ENCODE measurements at places on chromosomes 6 and 20.

GRCh38 chr20:48892891-48893290 is 28.6 kb upstream of the ARFGEF2 start:
- no peak for DNase-seq

GRCh38 chr6:35343092-35343834 is 905 bp downstream of the PPARD start:
- DNase-seq, result no peak

GRCh38 chr6:74645108-74645849 is 560.6 kb downstream of the COL12A1 start:
- DNase-seq, result no peak

GRCh38 chr20:49259284-49259683 is 18.6 kb downstream of the ZNFX1 start:
- DNase-seq, result no peak

DNA sequence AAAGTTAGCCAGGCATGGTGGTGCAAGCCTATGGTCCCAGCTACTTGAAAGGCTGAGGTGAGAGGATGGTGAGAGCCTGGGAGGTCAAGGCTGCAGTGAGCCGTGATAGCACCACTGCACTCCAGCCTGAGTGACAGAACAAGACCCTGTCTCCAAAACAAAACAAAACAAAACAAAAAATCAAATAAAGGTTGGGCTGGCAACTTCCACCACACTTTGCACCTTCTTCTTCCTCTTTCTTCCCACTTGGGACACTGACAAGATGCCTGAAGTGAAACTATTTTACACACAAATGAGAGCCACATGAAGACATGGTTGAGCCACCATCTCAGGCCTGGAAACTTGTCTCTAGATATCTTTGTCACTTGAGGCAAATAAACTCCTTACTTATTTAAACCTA is 53.8 kb upstream of the CCDC28A start:
- DNase-seq, result no peak

DNA sequence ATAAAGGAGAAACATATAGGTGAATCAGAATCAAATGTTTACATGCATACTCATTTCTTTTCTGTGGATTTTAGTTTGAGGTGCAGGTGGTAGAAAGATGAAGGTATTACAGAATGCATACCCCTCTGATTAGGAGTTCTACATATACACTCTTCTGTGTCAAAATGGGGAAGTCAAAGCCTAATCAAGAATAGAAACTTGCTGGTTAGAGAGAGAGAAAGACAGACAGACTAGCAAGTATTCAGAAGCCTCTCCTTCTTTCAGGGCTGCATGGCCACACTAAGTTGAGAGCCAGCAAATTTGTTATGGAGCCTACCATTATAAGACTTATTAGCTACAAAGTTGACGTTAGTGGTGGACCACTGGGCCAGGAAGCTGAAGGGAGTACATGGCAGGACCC is 358.3 kb upstream of the EYS start:
- DNase-seq, result no peak

DNA sequence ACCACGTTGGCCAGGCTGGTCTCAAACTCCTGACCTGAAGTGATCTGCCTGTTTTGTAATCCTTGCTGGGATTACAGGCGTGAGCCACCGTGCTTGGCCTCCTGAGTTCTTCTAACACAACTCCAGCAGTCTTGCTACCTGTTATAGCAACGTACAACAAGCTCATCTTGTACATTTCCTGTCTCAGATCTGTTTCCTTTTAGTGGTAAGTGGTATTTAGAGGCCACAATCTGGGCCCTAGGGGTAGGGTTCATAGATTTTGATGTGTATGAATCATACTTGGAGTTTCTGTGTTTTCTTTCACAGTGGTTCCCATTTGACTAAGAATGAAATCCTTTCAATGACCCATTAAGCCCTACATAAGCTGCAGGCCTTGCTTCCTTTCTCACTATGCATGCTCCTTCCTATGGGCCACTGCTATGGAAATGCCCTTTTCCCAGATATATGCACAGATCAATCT is 27.1 kb upstream of the SYNCRIP start:
- peak; percentile 36 for DNase-seq

DNA sequence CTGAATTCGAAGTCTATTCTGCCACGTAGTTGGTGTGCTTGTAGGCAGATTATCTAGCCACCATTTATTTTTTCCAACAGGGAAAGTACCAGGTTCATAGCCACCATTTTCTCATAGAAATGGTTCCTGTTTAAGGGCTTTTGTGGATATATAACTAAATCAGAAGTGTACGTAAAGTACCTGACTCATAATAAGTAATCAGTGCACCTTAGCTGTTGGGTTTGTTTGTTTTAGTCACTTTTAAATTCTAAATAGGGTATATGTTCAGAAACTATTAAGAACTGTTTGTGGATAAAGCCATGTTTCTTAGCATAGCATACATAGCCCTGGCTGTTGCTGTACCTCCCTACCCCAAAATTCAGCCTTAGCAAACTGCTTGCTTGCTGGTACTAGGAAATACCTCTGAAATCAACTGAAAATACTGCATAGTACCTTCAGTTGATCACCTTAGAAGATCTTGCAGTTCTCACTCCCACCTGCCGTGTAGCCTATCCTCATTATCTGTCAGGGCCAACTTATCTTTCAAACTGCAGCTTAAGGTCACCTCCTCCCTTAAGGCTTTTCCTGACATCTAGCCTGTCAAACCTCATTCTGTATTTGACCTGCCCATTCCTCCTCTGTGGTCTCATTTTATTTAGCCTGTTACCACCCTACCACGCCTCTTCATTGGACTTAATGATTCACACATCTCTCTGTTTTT is 44.6 kb upstream of the COL10A1 start:
- DNase-seq, result no peak

GRCh38 chr6:24064832-24065231 is 61.2 kb upstream of the NRSN1 start:
- no peak for DNase-seq

- DNase-seq, result no peak
Observed at GRCh38 chr20:20695250-20695816, 17.1 kb downstream of the RALGAPA2 start.

- DNase-seq, result no peak
Observed at GRCh38 chr6:146876271-146877151, 277.7 kb downstream of the ADGB start.

DNA sequence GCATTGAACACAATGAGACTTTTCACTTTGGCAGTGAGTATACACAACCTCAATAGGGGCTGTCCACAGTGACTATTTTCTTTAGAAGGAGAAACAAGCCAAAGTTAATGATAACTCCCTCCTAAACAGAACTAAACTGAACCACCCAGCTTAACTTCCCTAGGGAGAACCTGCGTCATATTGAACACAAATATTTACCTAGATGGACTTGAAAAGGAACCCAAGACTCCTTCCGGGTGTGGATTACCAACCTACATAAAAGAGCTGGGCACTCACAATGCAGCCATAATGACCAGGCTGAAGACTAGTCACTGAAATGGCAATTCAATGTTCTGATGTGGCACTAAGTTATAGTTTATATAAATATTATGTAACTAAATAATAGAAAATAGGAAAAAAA is 160.6 kb downstream of the IBTK start:
- DNase-seq, result no peak

DNA sequence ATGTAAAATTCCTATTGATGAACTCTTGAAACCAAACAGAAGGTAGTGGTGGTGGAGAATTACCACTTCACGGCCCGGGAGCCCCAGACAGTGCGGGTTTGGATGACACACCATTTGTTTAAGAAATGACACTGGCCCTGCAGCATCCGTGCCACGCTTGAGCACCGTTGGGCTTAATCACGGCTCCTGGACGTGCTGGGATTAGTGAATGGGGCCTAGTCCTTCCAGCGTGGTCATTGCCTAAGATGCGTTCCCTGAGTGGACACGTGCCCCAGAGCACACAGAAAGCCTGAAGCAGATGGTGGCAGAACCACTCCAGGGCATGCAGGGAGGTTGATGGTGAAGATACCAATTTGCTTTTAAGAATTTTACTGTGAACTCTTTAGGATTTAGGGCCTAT is 14.5 kb downstream of the STX16 start:
- no peak for DNase-seq

All from activated CD4-positive, CD25-positive, alpha-beta regulatory T cell treated with anti-CD3 and anti-CD28 coated beads, Interleukin-2, amount 50 U/mL, for 72 hours (primary cell).